ENCODE measurements at places on chromosomes 11 and 22. TPM values are rescaled to one million over a fixed set of nuclear protein-coding genes. Genes with fewer than 3 reads are reported as not detected.

Gene UPK3A
- not detected for total RNA-seq

Gene GLB1L2
- 1.7 TPM for total RNA-seq

Gene ADM2
- 9.4 TPM for total RNA-seq

Gene MPZL3
- 0.06 TPM for total RNA-seq

Gene UPK2
- total RNA-seq: not detected

Gene UNC93B1
- total RNA-seq: 31.6 TPM

Gene CECR2
- total RNA-seq: 2.1 TPM

Gene SYT7
- 2.2 TPM for total RNA-seq

Gene ACTN3
- total RNA-seq: not detected

Gene SOX10
- total RNA-seq: not detected

Gene SHANK2
- 0.29 TPM for total RNA-seq

Gene KRTAP5-9
- total RNA-seq: not detected

Gene CBLIF
- not detected for total RNA-seq

Gene RAB36
- total RNA-seq: 4.4 TPM

Gene HEPHL1
- total RNA-seq: not detected

Gene NLRP10
- not detected for total RNA-seq

Gene DDI1
- total RNA-seq: not detected

Gene FAM111B
- 0.31 TPM for total RNA-seq

Gene DDX25
- not detected for total RNA-seq

Gene ST13
- total RNA-seq: 104 TPM

Gene CRYAB
- total RNA-seq: 53.4 TPM

Gene ISX
- not detected for total RNA-seq

Gene LUZP2
- total RNA-seq: 0.06 TPM

Gene MED15
- total RNA-seq: 34.9 TPM

Gene ASCL2
- not detected for total RNA-seq

Gene SLC5A1
- total RNA-seq: not detected

Gene TMEM123
- total RNA-seq: 63.2 TPM

Gene TMEM184B
- total RNA-seq: 41.1 TPM

Gene ARHGAP8
- total RNA-seq: not detected

Gene IFITM2
- total RNA-seq: 427 TPM

Gene EHF
- total RNA-seq: not detected

Gene XKR3
- 0.05 TPM for total RNA-seq

Gene LSP1
- 277 TPM for total RNA-seq

Gene APLNR
- 2.1 TPM for total RNA-seq

Data from cardiac ventricle fibroblast (primary cell).